ENCODE measurements at places on chromosomes 12 and 14.

DNA sequence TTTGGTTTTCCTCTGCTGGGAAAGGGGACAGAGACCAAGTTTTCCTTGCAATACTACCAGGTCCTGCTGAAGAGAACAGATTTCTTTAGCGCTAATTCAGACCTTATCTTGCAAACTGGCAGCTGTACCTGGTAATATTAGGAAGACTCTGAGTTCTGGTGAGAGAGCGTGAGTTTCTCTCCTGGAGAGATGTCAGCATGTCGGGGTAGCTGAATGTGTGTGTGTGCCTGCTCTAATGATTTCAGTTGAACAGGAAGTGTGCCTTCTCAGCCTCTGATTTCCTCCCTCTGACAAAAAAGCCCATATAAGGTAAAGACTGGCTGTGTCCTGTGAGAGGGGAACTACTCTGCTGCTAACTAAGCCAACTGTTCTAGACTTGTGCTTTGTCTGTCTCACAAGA, 10.3 kb upstream of the ERP27 start:
- peak; percentile 34 for DNase-seq

DNA sequence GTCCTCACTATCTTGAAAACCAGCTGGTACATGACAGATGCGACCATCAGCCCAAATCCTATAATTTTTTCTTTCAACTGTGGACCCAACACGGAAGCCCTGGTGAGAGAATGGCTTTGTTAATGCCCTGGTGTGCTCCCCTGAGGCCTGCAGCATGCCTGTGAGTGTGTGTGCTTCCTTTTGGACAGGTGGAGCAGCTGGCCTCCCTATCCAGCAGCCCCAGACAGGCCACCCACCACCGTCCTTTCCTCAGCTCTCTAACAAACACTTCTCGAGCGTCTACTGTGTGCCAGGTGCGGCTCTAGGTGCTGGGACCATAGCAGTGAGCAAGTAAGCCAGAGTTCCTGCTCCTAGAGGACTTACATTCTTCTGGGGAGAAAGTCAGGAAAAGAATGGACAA, 78.9 kb upstream of the GZMB start:
- DNase-seq, result no peak

DNA sequence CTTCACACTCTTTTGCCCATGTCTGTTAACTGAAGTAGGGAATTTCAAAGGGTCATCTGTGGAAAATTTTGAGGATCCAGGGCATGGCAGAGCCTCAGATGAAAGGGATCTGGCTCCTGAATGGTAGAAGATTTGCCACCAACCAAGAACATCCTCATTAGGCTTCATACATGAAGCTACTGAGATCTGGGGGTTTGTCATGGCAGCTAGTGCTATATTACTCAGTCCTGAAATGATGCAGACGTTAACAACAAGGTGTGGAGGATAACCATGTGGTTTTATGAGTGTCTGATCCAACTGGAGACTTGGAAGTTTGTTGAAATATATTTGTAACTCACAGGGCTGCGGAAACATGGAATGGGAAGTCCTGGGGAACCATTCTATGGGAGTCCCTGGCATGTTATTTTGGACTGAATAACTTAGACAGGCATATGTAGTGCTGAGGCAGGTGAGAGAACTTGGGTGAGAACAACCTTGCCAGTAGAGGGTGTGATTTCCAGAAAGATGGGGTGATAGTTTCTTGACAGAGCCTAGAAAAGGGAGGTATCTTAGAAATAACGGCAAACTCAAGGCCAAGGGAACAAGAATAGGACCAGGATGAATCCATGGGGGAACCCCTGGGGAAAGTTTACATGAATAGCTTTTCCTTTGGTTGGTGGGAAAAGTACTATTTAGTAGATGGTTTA, 42.0 kb upstream of the C12orf75 start:
- no peak for DNase-seq

- no peak for DNase-seq
Observed at GRCh38 chr14:99081156-99081765, 190.7 kb downstream of the BCL11B start.

GRCh38 chr12:76018672-76019071, 12.9 kb downstream of the PHLDA1 start:
- DNase-seq, result no peak

DNA sequence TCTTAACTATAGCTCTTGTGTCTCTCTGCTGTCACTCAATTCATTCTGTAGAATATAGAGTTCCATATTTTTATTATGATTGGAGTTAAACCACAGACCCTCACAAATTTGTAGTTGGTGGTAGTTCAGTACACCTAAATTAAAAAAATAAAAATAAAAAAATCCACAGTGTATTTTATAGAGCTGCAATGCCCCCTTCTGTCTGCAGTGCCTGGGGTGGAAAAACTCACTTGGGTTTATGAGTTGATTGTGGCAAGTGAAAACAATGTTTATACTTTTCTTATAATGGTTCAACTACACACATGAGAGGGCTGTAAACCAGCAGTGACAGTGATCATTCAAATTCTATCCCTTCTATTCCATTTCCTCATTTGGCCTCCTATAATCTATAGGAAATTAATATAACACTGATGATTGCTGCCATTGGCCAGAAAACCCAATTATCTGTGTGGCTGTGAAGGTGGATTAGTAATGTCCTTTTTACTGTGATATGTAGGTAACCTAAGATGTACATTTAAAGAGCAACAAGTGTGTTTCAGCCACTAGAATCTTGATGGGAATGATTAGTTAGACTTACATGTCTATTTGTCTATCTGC, 166.9 kb upstream of the LRIG3 start:
- no peak for DNase-seq

- no peak for DNase-seq
Observed at GRCh38 chr14:20578784-20579502, 8.9 kb downstream of the RNASE11 start.

DNA sequence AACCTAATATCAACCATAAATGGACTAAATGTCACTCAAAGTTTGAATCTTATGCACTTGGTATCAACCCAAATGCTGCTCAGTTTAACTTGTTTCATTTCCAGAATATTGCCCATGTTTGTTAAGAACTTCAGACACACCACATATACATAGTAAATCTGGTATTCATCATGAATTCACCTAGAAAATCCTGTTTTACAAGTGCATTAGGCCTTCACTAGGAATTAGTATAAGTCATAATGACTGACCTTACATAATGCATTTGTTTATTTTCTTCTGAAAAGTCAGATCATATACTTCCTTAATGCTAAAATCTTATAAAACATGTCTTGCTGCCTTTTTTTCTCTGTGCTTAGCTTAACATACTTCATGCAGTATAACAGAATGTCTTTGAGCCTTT, 66.1 kb downstream of the ABCD2 start:
- DNase-seq, result no peak

DNA sequence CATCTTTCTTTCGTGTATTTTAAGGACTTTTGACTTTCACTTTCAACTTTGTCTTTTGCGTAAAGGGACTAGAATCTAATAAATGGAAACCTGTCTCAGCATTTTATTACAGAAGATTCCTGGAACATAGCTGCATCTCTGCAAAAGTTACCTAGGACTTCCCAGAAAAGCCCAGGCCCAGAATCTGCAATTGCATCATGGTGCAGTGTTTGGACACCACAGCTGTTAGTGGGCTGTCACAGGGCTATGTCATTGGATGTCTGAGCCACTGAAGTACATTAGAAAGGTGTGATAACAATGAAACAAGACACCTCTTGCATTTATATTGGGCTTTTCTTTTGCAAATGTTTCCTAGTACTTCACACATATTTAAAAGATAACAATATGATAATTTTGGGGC, 199.9 kb upstream of the IGF1 start:
- no peak for DNase-seq

GRCh38 chr12:67091204-67091603, 178.0 kb upstream of the CAND1 start:
- no peak for DNase-seq

DNA sequence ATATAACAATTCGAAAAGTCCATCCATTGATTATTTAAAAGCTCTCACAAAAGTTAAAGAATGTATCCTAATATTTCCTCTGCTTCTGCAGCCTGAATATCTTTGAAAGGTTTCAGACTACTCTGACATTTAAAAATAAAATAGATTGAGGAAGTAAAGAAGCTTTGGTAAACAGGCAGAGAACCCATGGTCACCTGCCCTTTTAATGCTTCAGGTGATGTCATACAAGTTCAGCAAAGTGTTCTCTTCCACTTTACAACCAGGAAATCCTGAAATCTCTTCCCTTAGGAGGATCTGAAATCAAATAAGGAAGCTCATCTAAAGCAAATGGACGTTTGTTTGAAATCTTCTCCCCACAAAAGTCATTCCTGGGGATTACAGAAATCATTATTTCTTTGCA, 322.4 kb downstream of the PDZRN4 start:
- no peak for DNase-seq

- no peak for DNase-seq
Observed at GRCh38 chr14:74620497-74620921, 8.5 kb upstream of the LTBP2 start.

DNA sequence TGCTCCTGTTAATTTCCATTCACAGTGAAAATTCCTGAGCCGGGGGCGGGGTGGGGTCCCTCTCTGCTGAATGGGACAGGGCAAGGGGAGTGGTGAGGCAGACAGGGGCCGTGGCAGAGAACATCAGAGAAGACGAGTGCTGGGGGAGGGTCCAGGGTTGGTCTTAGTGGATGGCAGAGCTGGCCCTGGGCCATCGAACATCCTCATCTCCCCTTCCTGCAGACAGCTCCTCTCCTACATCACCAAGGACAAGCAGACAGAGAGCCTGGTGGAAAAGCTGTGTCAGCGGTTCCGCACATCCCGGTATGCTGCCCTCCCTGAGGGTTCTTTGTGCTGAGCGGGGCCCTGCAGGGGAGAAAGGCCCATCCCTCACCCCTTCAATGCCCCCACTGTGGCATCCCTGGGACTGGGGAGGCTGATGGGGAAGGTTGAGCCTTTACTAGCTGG, 5.0 kb upstream of the GAPDH start:
- no peak for DNase-seq

- no peak for DNase-seq
Observed at GRCh38 chr12:100995771-100996170, 201.2 kb downstream of the ANO4 start.

DNA sequence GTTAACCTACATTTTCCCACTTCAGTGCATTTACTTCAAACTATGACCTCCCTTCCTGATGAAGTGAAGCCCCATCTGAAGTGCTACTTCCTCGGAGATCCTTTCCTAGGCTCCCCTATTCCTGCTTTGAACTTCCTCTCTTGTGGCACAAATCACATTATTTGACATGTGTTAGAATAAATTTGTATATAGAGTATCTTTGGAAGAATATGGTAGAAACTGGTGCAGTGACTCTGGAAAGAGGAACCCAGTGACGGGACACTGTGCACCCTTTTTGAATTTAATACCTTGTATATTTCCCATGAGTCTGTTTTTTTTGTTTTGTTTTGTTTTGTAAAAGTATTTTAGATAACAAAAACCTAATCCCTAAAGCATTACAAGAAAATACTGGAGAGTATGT, 66.4 kb upstream of the SRSF5 start:
- DNase-seq, result no peak

DNA sequence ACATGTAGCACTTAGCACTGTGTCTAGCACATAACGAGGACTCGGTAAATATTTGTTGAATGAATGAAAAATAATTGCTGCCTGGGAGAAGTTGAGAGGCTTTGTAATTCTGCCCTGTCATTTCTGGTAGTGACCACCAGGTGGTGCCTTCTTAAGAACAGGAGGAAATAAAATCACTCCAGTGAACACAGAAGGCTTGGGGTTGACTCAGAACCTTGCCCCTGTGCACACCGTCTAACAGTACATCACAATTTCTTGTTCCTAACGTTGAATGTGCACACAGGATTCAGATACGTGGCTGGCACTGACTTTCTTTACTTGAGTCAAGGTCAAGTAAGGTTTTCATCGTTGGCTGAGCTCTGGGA, 91.8 kb downstream of the RGS6 start:
- no peak for DNase-seq

DNA sequence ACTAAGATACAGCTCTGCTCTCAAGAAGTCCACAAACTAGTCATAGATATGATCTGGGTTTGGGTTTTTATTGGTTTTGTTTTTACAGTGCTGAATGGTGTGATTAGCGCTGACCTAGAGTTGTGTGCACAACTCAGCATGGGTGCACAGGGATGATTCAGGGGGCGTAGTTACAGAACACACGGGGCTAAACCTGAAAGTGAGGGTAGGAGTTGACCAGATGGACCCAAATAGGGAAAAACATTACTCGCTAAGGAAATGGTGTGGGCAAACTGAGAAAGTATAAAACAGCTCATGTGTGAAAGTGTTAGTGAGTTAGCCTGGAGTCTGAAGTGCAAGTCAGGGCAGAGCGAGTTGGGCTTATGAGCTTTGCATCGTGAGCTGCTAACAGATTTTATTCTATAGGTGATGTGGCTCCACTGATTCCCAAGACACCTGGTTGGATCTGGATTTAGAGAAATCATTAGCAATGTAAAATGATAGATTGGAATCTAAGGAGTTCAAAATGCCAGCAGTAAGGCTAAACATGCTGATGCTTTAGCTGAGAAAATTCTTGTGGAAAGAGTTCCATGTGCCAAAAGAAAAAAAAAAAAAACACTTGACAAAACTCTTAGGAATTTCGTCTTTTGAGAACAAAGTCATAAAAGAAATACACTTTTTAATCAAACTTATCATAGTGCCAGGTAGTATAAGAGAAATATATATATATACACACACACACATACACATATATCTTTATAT, 134.9 kb downstream of the SLC5A8 start:
- DNase-seq, result no peak

- no peak for DNase-seq
Observed at GRCh38 chr12:90390947-90391346, 564.0 kb downstream of the CCER1 start.
